ENCODE measurements at places on chromosomes 5 and 9.
A peak's percentile ranks its signal among the peaks of the same experiment; 100 is the strongest.

DNA sequence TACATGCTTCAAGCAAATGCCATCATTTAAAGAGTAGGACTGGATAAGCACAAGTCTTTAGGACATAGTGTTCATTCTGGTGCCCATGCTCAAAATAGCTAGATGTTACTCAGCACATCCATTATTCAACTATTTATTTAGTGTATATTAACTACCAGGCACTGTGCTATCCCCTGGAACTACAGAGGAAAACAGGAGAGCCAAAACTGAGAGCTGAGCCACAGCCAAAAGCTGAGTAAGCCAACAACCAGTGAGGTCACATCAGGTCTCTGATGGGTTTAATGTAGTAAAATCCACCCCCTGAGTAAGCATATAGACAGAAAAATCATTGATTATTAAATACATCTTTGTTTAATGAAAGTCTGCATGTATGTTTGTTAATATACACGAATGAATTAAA, 469.3 kb upstream of the DMAC1 start:
- no peak for DNase-seq

DNA sequence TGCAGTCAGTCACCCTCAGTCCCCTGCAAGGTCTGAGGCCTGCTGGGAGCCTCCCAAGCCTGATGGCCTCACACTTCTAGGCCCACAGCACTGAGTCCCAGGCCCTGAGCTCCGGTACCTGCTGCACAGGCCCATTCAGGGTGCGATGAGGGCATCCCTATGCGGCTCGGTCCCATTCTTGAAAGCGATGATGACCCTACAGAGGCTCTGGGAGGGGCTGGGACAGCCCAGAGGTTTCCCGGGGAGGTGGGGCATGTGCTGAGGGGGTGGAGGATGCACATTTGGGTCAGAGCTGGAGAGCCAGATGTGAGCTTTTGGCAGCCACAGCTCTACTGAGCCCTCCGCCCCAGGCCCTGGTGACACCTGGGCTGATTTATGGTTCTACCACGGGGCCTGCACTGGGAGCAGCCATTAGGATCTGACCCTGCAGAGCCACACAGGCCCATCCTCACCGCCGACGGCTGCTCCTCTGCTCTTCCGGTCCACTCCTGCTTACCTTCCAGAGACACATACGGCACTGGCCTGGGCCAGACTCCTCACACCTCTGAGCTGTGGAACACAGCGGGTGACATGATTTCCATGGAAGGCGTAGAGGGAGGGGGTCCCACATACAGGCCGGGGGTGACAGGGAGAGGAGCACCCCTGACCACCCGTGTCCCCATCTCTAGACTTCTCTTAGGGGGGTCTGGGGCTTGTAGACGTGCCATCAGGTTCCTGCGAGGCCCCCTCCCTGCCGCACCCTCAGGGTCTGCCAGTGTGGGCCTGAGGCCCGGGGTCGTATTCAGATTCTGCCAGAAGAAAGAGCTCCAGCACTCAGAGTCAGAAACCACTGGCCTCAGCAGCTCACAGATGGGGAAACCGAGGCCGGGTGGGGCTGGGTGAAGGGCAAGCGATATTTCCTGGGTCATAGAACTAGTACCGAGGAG, 53.4 kb downstream of the COL23A1 start:
- no peak for DNase-seq

- no peak for DNase-seq
Measured at GRCh38 chr5:149760854-149761187, 30.7 kb downstream of the PPARGC1B start.

DNA sequence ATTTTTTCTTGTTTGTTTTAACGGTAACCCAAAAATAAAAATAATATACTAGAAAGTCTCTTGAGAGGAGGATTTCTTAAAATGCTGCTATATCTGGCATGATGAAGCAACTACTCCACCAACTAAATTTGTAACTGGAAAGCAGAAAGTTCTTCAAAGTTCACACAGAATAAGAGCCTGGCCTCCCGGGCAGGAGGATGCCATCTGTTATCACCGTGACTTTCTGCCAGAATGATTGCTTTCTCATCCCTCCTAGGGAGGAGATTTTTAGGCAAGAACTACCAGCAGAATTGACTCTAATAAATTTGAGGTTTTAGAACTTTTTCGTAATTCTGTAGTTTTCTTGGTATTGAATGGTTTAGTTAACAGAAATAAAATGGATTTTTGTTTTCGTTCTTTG, 464.6 kb upstream of the ACTBL2 start:
- no peak for DNase-seq

GRCh38 chr5:88813244-88813643, 69.7 kb downstream of the MEF2C start:
- DNase-seq: no peak

DNA sequence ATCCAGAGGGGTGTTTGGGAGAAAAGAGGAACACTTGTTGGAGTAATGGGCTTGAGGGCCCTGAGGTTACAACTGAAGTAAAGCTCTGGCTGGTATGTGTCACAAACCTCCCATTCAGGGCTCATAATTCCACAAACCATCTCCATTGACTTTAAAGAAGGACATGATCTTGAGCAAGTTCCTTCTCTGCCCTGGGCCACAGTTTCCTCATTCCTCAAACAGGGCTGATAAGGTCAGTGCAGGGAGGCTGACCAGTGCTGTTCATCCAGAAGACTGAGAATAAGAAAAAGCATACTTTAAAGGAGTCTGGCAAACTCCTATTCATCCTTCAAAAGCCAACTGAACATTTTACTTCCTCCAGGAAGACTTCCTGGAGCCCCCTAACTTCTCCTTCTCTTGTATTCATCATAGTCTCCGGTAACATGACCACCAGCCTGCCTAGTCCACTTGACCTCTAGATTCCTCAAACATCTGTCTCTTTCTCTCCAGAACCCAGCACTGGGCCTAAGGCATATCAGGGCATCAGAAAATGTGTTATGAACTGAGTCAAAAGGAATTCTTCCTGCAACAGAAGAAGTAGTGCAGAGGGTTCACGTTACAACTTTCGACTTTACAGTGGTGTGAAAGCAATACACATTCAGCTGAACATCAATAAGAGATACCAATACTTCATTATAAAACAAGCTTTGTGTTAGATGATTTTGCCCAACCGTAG, 20.7 kb upstream of the PTPN3 start:
- DNase-seq: no peak

GRCh38 chr9:21027295-21027694, 4.1 kb downstream of the HACD4 start:
- DNase-seq: no peak

GRCh38 chr5:72644296-72644695, 137.1 kb upstream of the ZNF366 start:
- DNase-seq: no peak

DNA sequence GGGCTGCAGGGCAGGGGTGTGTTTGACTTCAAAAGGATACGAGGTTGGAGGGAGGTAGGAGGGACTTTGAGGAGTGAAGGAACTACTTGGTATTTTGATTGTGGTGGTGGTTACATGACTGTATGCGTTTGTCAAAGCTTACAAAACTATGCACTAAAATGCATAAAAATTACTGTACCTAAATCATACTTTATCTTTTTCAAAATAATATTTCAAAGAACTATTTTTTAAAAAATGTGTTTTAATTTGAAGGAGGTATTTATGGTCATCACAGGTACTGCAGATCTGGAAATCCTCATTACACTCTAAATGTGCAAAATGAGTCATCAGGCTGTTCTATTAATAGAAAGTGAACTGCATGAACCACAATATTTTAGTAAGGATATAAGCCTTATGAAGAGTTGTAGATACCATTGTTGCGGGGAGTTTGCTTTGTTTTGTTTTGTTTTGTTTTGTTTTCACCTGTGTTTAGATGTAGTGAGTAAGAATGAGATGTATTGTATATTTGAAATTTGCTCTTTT, 116.9 kb downstream of the ARRDC3 start:
- DNase-seq: no peak

DNA sequence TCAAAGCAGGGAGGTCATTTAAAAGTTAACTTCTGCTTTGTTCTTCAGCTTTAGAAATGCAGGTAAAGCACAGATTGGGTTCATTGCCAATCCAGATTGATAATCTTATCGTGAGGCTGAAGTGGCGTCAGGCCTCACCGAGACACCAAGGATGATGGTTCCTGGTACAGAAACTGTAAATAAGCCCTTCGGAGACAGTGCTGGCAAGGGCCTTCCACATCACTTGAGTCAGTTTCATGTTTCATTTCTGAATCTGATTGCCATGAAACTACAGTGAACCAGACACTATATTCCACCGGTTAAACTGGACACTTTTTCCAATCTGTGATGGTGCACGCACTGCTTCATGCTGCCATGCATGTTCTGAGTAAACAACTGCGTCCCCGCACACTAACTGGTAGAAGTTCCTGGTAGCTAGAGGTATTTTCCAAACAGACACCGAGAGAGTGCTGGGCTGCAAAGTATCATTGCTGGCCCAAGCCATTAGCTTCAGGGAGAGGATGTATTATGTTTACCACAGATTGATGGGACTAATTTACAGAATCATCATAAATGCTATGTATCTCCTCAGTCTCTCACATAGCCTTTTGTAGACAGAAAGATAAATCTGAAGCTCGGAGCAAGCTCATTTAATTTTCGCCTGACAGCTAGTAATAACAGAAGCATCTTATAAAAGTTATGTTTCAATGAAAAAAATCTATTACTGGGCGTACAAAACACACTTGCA, 336.1 kb downstream of the GLIS3 start:
- no peak for DNase-seq

- DNase-seq: peak; percentile 61
Measured at GRCh38 chr9:72038890-72039410, 21.5 kb downstream of the C9orf57 start.

- no peak for DNase-seq
Measured at GRCh38 chr9:129828051-129828450, 4.1 kb upstream of the TOR1A start.

DNA sequence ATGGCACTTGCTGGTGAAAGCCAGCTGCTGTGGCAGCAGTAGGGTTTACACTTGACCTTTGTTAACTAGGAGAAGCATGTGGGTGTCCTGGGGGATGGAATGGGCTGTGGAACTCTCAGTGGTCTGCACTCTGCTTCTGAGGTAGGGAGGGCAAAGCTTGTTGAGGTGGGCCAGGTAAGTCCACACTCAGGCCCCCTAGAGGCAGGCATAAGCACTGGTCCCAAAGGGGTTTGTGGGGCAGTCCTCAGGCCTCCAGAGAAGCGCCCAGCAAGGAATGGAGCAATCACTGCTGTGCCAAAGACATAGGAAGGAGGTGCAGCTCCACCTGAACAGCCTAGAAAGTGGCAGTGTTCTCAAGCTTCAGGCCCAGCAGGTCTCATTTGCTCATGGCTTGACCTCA, 34.7 kb downstream of the INSL4 start:
- DNase-seq: no peak

DNA sequence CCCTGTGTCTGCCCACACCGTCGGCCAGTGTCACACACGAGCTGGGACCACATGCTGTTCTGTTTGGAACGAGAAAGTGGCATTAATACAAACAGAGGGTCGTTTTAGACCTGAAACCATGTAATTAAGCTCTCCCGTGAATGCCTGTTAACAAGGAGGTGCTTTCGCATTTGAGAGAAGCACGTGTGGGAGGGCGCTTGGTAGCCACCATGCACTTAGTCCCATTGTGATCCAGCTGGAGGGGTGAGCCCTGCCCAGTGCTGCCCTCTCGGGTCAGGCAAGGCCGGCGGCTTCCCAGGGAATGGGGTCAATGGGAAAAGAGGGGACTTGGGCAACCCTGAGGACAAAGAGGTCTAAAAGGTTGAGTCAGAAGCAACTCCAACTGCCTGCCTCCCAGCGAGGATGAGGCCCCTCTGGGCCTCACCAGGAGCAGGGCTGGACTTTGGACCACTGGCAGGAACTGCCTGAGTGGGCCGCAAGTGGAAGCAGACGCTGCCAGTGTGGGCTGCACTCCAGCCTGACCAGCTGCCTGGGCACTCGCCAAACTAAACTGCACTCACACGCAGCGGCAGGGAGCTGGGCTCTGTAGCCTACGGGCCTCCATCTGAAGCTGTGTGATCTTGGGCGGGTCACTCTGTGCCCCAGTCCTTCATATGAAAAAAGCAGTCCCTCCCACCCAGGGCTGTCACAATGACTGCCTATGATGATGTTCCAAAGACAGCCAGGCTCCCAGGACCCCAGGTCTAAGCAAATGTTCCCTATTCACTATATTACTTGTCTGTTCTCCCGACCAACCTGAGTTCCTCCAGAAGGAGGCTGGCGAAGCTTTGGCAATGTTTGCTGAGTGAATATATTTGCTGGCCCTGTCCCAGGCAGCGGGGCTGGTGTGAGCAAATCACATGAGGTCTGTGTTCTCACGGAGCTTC, 195.7 kb downstream of the CDK5RAP2 start:
- DNase-seq: no peak

DNA sequence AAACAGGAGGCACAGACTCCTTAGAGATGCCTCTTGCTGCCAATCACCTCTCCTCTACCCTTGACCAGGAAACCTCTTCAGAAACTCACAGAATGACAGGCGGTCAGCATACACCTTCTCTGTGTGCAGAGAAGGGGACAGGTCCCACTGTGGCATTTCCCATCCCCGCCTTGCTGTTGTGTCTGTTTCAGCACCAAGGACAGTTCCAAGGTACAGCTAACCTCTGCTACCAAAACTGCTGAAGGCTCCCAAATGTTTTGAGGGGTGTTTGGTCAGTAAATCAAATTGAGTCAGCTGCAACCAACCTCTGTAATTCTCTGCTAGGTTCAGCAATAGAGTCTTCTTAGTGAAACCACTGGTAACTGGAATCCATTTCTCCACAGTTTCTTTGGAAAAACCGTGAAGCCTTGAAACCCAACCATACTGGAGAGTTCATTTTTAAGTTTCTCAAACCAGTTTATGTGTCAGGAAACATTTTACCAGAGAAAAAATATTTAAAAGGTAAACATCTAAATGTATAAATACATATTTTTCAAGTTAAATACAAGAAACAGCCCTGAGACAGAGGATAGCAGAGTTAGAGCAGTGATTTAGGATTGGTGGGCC, 122.0 kb downstream of the DRD1 start:
- DNase-seq: peak; percentile 2

DNA sequence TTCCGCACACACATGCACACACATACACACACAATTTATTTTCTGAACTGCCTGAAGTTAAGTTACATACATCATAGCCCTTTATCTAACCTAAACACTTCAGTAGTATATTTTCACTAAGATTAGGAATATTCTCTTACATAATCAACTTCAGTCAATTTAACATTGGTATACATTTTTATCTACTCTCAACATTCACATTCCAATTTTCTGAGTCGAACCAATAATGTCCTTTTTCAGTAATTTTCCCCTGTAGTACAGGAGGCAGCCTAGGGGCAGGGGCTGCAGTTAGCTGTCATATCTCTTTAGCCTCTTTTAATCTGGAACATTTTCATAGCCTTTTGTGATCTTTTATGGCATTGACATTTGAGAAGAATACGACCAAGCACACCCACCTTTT, 150.1 kb downstream of the DAB2IP start:
- DNase-seq: no peak

DNA sequence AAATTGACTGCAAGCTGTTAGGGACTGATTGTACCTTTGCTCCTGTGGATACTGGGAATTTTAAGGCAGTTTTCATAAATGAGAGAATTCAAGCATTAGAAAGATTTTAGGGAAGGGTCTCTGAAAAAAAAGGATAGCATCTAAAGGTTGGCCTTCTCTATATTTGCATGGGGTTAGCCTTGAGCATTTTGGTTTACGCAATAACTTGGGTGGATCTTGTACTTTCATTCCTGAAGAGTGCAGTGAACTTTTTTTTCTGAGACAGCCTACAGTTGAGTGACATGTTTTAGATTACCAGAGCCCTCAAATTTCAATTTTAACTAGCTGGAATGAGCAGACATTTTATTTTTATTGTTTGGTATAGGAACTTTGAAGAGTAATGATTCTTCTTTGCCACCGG, 91.6 kb upstream of the NR3C1 start:
- DNase-seq: no peak
